ENCODE measurements at places on chromosomes 4 and X.

GRCh38 chr4:28523681-28524190 lies 1663.1 kb downstream of the STIM2 start:
- no peak for DNase-seq

DNA sequence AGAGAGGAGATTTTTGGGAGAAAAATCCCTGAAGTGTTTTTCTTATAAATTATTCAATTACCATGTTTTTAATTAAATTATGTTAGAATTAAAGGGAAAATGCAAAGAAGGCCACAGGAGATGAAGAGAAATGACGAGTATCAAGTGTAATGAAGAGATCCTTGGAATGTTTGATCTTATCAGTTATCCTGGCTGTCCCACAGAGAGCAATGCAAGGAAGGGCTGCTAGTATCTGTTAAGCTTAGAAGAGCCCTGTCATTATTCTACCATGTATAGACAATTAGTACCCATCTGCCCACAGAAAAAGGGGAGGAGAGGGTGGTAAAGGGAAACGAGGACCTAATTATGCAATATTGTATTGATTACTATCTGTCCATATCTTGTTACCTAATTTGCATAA lies 257.1 kb downstream of the BANK1 start:
- DNase-seq = no peak

DNA sequence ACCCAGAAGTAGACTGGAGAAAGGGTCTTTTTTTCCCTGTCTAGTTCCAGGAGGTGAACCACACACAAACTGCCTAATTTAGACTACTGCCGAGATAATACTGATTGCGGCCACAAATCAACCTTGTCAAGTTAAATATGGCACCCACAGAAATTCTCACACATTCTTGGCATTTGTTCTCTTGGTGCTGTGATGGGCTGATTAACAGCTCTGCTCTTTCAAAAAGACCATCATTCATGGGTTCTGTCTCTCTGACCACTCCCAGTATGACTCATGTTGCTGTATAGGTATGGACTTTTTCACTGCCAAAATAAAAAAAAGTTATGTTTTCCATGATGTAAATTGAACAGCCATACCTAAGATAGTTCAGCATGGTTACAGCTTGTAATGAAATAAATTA lies 1003.5 kb upstream of the LCORL start:
- no peak for DNase-seq

DNA sequence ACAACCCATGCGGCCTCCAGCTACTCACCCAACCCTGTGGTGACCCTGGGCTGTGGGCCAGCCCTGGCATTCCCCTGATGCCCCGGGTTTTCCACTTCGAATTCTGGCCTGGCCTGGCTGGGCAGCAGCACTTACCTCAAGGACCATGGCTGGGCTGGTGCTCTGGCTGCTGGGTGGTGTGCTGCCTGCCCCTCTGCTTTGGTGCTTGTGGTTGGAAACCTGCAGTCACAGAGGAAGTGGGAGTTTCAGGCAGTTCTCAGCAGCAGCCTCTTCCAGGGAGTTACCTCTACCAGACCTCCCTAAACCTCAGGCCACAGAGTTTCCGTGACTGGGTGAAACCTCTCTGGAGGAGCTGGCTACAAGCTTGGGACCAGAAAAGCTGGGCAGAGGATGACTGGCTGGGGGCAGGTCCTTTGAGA lies at the start of gene CXCR3:
TSS of gene CXCR3 (minus strand) at position 209 of the 419 bp plus-strand sequence. CDS start at position 147, 62 bp downstream.
- DNase-seq = peak; percentile 61

GRCh38 chr4:52507774-52508173 lies 151.3 kb downstream of the USP46 start:
- DNase-seq = no peak

- DNase-seq = no peak
Measured at GRCh38 chr4:11614426-11614825, 185.7 kb upstream of the HS3ST1 start.

DNA sequence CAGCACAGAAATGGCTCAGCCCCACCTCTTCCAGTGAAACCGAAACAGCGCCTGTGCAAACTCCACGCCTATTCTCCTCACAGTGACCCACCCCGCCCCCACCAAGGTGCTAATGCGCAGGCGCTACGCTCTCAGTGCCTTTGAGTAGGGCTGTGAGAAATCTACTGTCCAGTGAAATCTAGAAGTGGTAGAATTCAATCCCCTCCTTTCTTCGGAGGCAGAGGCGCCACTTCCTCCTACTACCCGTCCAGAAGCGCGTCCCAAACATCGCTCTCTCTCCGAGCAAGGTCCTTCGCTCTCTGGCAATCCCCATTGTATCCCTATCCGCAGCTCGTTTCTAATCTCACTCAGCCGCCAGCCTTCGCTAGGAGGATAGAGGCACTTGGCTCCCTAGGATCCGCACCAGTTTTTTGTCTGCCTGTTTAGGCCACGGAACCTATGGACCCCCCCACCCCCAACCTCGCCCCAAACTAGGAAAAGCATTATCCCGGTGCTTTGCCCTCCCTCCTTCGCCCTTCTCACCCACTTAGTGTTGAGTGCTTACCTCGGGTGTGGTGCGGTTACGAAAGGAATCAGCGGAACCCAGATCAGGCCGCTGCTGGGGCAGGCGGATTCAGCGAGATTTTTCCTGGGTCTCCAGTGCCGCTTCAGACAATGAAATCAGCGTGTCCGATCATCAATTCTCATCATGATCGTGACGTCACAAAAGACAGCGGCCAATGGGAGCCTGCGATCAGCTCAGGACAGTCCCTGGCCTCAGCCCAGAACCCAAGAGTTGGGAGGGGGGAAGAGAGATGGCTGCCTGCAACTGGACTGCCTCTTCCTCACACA lies at the start of gene HDX:
TSS of gene HDX (minus strand) at position 656 of the 831 bp plus-strand sequence. CDS start 27,056 bp downstream, outside the sequence.
- peak; percentile 66 for DNase-seq

DNA sequence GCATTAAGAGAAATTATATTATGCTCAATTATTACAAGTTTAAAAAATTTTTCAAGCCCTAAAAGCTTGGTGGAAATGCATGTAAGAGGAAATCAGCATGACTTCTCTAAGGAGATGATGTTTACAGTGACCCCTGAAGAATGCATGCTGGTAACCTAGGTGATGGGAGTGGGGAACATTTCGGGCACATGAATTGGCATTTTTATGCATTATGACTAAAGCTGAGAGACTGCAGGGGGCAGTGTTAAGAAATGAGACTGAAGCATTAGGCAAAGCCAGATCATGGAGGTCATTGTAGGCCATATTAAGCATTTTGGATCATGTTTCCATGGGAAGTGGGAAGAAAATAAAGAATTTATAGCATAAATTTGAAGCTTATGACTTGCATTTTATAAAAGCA lies 421.3 kb downstream of the FAT4 start:
- peak; percentile 31 for DNase-seq

- no peak for DNase-seq
Measured at GRCh38 chr4:164807611-164808010, 53.7 kb downstream of the SMIM31 start.

- DNase-seq = no peak
Measured at GRCh38 chr4:161247831-161248230, 916.0 kb downstream of the FSTL5 start.

DNA sequence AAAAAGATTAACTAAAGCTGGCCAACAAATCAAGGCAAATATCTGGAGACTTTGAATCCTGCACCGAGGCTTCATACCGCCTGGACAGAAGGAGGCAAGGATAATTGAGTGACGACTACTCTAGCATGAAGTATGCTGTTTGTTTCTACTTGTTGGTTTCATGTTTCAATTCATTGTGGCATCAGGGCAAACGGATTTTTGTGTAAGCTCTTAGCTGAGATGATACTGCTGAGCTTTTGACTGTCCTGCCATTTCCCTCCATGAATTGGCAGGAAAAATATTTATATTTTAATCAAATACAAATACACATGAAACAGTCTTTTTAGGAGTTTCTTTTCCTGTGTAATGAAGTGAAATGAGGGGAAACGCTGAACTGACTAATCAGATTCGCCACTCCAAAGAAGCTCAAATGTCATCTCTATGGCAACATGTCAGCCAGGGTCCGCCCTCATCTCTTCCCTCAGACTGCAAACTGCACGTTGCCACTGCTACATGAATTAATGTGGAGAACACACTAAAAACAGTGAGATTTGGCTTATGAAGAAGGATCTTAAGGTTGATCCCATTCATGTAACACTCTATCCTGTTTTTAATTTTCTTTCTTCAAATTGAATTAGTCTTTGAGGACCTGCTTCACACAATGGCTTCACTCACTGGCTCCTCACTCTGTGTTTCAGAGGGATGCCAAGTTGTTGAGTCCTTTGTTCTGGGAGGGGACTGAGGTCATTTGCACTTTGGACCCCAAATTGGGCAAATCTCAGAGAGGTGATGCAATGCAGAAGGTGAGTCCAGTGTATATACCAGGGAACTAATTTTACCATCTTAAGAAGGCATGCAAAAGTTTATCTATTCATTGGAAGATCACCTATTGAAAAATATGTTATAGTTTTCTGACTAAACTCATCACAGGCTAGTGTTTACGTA lies 149.6 kb upstream of the MID1 start:
- no peak for DNase-seq

GRCh38 chr4:25290490-25291067 lies 22.0 kb upstream of the ZCCHC4 start:
- DNase-seq = no peak

GRCh38 chr4:117700111-117700892 lies 334.0 kb upstream of the NDST3 start:
- DNase-seq = peak; percentile 38

DNA sequence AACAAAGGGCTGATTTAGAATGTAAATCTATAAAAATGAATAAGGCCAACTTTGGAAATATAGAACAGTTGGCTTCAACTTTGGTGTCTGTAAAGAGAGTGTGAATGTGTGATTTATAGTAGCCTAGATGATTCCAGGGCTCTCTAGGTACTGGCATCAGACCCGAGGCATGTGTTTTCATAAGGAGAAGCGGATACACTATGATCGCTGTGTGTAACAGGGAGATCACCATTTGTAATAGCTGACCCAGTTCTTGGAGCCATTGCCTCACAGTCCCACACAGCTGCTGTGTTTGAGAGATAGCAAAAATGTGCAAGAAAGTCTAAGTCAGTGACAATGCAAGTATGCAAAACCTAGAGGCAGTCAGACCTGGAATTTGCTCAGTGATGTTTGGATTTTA lies 135.1 kb downstream of the REPS2 start:
- DNase-seq = peak; percentile 4

GRCh38 chrX:46978341-46979291 lies 66.4 kb downstream of the JADE3 start:
- peak; percentile 90 for DNase-seq

DNA sequence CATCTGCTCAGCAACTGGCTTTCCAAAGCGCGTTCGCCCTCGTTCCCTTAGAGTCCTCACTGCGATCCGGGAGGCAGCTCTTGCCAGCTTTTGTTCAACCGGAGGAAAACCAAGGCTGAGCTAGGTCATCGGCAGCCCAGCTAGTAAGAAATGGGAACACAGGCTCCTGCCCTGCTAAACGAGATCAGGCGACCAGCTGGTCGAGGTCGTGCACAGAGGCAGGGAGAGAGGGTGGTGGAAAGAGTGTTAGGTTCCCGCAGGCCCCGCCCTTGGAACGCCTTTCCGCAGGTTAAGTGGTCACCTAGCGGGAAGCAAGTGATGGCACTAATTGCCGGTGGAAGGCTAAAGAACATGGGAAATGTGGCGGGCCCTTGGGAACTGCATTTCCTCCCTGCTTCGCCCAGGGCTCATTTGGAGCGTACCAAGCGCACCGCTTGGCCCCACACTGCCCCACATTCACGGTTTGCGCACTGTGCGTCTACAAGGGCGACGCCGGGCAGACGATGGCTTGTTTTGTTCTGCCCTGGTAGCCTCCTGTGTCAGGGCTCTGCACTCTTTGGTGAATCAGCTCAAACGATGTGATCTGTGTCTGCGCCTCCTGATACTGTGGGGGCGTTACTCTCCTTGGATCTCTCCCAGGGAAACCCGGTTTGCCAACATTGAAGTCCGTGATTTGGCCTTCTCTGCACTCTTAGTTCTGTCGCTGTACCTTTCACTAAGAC lies 7.2 kb upstream of the PRDM8 start:
- no peak for DNase-seq

- no peak for DNase-seq
Measured at GRCh38 chr4:124401606-124402005, 310.9 kb downstream of the ANKRD50 start.

GRCh38 chr4:7820031-7820818 lies 119.4 kb downstream of the AFAP1 start:
- DNase-seq = no peak

GRCh38 chrX:102745513-102745856 lies 24.9 kb downstream of the GPRASP3 start:
- DNase-seq = no peak

GRCh38 chrX:13345438-13345837 lies 25.6 kb upstream of the ATXN3L start:
- DNase-seq = no peak

DNA sequence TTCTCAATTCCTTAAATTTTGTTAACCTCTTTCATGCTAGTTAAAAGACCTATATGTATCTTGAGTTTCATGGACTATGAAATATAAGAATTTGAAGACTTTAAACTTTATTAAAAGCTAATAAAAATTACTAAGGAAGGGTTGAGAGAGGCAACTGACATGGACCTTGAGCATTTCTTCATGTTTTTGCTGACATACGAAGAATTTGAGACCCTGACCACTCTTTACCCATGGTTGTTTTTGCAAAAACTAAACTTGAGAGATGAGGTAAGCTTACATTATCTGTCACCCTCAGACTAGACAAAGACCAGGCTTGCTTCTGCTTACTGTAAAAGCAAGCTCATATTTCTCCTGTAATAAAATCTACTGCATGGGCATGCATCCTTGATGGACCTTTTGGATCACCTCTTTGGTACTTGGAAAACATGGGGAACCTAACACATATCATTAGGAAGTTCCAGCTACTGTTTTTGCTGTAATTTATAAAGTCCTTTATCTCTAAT lies 338.2 kb upstream of the PABPC4L start:
- no peak for DNase-seq
